H9 (cell line): ENCODE measurements at places on chromosomes 7 and 10.
A peak's percentile ranks its signal among the peaks of the same experiment; 100 is the strongest.

GRCh38 chr10:113178771-113179170 is 228.7 kb downstream of the TCF7L2 start:
- no peak overlapping the region for H3K27ac ChIP-seq
- H3K27me3 ChIP-seq = no peaks in the 10 kb centered on the region
- H3K36me3 ChIP-seq = no peaks in the 10 kb centered on the region
- no peak for DNase-seq

GRCh38 chr10:96955794-96956193 is 123.7 kb downstream of the LCOR start:
- H3K36me3 ChIP-seq = peaks cover 29% of the 10 kb centered on the region
- H3K4me3 ChIP-seq = no peak overlapping the region
- H3K4me1 ChIP-seq = no peaks in the 10 kb centered on the region
- no peak overlapping the region for H3K27ac ChIP-seq
- no peaks in the 10 kb centered on the region for H3K27me3 ChIP-seq

- H3K4me3 ChIP-seq = no peak overlapping the region
- no peak for DNase-seq
- no peak overlapping the region for H3K27ac ChIP-seq
Measured at GRCh38 chr7:91142743-91143142, 121.5 kb upstream of the FZD1 start.

- H3K27ac ChIP-seq = no peak overlapping the region
- H3K36me3 ChIP-seq = no peaks in the 10 kb centered on the region
- DNase-seq = peak; percentile 15
Measured at GRCh38 chr7:44150966-44151941, 10.1 kb upstream of the MYL7 start.

- DNase-seq = no peak
- H3K4me1 ChIP-seq = peaks cover 15% of the 10 kb centered on the region
- no peaks in the 10 kb centered on the region for H3K36me3 ChIP-seq
- no peaks in the 10 kb centered on the region for H3K27me3 ChIP-seq
Measured at GRCh38 chr7:114153700-114154099, 234.9 kb upstream of the PPP1R3A start.

- H3K36me3 ChIP-seq = peaks cover 91% of the 10 kb centered on the region
- no peak overlapping the region for H3K27ac ChIP-seq
- DNase-seq = no peak
- no peaks in the 10 kb centered on the region for H3K4me1 ChIP-seq
Measured at GRCh38 chr10:6228647-6229046, 25.9 kb downstream of the PFKFB3 start.

DNA sequence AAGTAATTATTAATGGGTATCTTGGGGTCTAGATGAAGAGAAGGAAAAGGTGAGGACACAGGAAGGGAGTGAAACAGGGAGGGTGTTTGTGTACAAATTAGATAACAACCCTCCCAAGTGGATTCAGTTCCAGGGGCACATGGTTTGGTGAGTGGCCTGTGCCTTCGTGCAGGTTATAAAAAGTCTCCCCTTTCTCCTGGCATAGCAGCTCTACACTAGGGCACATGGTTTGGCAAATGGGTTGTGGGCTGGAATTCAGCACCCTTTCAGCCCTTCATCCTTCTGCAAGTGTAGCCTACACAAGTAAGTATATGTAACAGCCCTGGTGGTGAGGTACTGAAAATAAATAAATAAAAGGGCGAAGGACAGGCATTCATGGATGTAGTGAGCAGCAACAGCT is 359.4 kb downstream of the AUTS2 start:
- peaks cover 6% of the 10 kb centered on the region; the same call in 1 of the 2 replicates for H3K4me1 ChIP-seq
- no peak overlapping the region for H3K4me3 ChIP-seq
- H3K27ac ChIP-seq = no peak overlapping the region
- H3K36me3 ChIP-seq = no peaks in the 10 kb centered on the region
- no peaks in the 10 kb centered on the region for H3K27me3 ChIP-seq

- peaks cover 4% of the 10 kb centered on the region; the same call in 1 of the 2 replicates for H3K4me1 ChIP-seq
- DNase-seq = no peak
- no peaks in the 10 kb centered on the region for H3K27me3 ChIP-seq
- no peak overlapping the region for H3K27ac ChIP-seq
- H3K4me3 ChIP-seq = no peak overlapping the region
- H3K36me3 ChIP-seq = no peaks in the 10 kb centered on the region
Measured at GRCh38 chr10:69826094-69826493, 24.4 kb downstream of the COL13A1 start.

- no peak overlapping the region for H3K27ac ChIP-seq
- H3K27me3 ChIP-seq = no peaks in the 10 kb centered on the region
- H3K4me3 ChIP-seq = no peak overlapping the region
- no peaks in the 10 kb centered on the region for H3K36me3 ChIP-seq
- no peak for DNase-seq
Measured at GRCh38 chr7:42189535-42189934, 47.5 kb downstream of the GLI3 start.

GRCh38 chr10:104223304-104223703 is 8.9 kb downstream of the CFAP43 start:
- no peaks in the 10 kb centered on the region for H3K27me3 ChIP-seq
- no peaks in the 10 kb centered on the region for H3K36me3 ChIP-seq
- DNase-seq = no peak

GRCh38 chr10:31721096-31721495 is 207.5 kb downstream of the ARHGAP12 start:
- peaks cover 17% of the 10 kb centered on the region for H3K36me3 ChIP-seq
- no peak for DNase-seq
- H3K27me3 ChIP-seq = no peaks in the 10 kb centered on the region
- H3K4me1 ChIP-seq = no peaks in the 10 kb centered on the region
- H3K4me3 ChIP-seq = no peak overlapping the region

GRCh38 chr7:50940621-50941020 is 157.9 kb upstream of the GRB10 start:
- DNase-seq = no peak
- no peaks in the 10 kb centered on the region for H3K4me1 ChIP-seq
- H3K27me3 ChIP-seq = no peaks in the 10 kb centered on the region
- H3K36me3 ChIP-seq = peaks cover 11% of the 10 kb centered on the region

DNA sequence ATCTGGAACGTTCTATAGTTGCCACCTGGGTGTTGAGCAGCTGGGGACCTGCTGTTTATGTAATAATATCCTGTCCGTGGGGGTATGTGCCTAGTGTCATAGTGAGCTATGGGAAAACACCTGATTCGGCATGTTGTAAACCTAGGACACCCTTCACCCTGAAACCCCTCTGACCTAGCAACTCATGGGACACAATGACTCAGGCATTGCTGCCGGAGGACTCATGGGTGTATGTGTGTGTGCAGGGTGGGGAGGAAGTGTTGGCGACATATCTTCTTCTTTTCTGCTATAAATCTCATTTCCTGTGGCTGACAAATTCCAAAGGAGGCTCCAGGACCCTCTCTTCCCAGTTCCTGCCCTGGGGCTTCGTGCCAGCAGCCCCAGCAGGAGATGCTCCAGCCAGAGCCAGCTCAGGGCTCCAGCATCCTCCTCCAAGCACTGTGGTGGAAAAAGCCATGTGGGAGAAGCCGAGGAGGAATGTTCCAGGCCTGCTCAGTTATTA is 77.0 kb upstream of the PODXL start:
- no peaks in the 10 kb centered on the region; the same call in 1 of the 2 replicates for H3K4me1 ChIP-seq
- H3K4me3 ChIP-seq = no peak overlapping the region
- H3K27ac ChIP-seq = no peak overlapping the region
- DNase-seq = no peak
- peaks cover 4% of the 10 kb centered on the region for H3K36me3 ChIP-seq
- peaks cover 2% of the 10 kb centered on the region; the same call in 1 of the 2 replicates for H3K27me3 ChIP-seq

- no peaks in the 10 kb centered on the region for H3K27me3 ChIP-seq
- no peak overlapping the region for H3K27ac ChIP-seq
- no peaks in the 10 kb centered on the region for H3K4me1 ChIP-seq
- no peak overlapping the region for H3K4me3 ChIP-seq
Measured at GRCh38 chr10:121772406-121772805, 155.4 kb downstream of the ATE1 start.

- H3K27ac ChIP-seq = no peak overlapping the region
- no peaks in the 10 kb centered on the region for H3K27me3 ChIP-seq
- H3K36me3 ChIP-seq = no peaks in the 10 kb centered on the region
- DNase-seq = no peak
Measured at GRCh38 chr7:70657571-70657970, 474.4 kb upstream of the GALNT17 start.

DNA sequence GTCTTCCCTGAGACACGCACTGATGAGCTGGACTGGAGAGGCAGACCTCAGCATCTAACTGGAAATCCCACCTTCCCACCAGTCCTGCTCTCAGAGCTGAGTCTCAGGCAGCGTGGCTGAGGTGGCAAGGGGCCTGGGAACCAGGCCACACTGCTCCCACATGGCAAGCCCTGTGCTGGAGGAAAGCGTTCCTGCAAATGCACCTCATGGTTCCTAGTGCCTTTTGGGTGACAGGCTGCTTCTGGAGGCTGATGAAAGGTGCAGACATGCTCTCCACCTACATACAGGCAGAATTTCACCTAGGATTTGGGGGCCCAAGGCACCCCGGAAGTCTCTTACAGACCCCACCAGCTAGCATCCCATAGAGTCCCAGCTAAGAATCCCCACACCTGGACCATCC is 432.9 kb upstream of the FOXK1 start:
- H3K36me3 ChIP-seq = peaks cover 7% of the 10 kb centered on the region; the same call in 1 of the 2 replicates
- no peaks in the 10 kb centered on the region for H3K27me3 ChIP-seq
- DNase-seq = no peak
- no peaks in the 10 kb centered on the region; the same call in 1 of the 2 replicates for H3K4me1 ChIP-seq
- H3K27ac ChIP-seq = no peak overlapping the region

- DNase-seq = no peak
- H3K27ac ChIP-seq = peak overlapping the region; percentile 74
- H3K4me1 ChIP-seq = peaks cover 2% of the 10 kb centered on the region; the same call in 1 of the 2 replicates
- H3K4me3 ChIP-seq = no peak overlapping the region
- no peaks in the 10 kb centered on the region for H3K36me3 ChIP-seq
Measured at GRCh38 chr7:121796936-121797656, 75.9 kb upstream of the PTPRZ1 start.

DNA sequence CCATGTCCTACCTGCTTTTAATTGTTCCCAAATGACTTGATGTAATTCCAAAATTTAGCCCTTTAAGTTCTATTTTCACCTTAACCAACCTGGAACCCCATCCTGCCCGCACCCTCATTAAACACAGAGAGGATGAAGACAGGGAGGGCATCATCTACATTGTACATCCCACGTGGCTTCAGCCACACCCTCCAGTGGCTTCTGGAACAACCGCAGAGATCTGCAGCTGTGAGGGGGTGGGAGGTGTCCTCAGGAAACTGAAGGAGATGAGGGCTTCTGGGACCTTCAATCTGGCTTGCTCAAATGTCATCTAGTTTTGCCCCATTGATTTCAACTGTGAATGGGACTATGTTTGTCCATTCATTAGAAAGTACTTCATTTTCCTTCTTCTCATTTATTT is 39.0 kb downstream of the AKR1B1 start:
- no peak overlapping the region for H3K27ac ChIP-seq
- DNase-seq = no peak
- H3K36me3 ChIP-seq = no peaks in the 10 kb centered on the region
- H3K4me1 ChIP-seq = no peaks in the 10 kb centered on the region
- no peak overlapping the region for H3K4me3 ChIP-seq
- no peaks in the 10 kb centered on the region for H3K27me3 ChIP-seq

DNA sequence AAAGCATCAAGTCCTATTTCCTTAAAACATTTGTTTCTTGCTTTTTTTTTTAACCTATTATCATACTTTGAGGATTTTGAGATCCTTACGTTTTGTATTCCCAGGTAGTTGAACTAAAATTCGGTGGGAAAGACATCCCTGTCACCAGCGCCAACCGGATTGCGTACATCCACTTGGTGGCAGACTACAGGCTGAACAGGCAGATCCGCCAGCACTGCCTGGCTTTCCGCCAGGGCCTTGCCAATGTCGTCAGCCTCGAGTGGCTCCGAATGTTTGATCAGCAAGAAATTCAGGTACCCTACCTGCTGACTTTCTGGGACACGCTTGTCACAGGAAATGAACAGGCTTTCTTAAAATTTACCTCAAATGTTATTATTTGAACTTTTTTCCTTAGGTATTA is 83.0 kb upstream of the DNAJB6 start:
- peaks cover 32% of the 10 kb centered on the region for H3K36me3 ChIP-seq
- no peak for DNase-seq
- no peaks in the 10 kb centered on the region for H3K4me1 ChIP-seq
- H3K27me3 ChIP-seq = no peaks in the 10 kb centered on the region
- H3K4me3 ChIP-seq = no peak overlapping the region

DNA sequence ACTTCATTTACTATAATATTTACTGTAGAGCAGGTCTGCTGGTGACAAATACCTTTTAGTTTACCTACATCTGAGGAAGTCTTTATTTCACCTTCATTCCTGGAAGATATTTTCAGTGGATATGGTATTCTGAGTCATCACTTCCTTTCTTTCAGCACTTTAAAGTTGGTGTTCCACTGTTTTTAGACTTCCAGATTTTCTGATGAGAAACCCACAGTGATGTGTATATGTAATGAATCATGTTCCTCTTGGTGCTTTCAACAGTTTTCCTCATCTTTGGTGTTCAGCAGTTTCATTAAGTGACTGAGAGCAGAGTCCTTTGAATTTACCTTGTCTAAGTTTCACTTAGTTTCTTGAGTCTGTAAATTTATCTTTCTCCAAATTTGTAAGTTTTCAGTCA is 36.4 kb downstream of the COPG2 start:
- DNase-seq = no peak
- H3K4me3 ChIP-seq = no peak overlapping the region
- H3K27me3 ChIP-seq = no peaks in the 10 kb centered on the region
- H3K36me3 ChIP-seq = peaks cover 40% of the 10 kb centered on the region
- no peak overlapping the region for H3K27ac ChIP-seq

DNA sequence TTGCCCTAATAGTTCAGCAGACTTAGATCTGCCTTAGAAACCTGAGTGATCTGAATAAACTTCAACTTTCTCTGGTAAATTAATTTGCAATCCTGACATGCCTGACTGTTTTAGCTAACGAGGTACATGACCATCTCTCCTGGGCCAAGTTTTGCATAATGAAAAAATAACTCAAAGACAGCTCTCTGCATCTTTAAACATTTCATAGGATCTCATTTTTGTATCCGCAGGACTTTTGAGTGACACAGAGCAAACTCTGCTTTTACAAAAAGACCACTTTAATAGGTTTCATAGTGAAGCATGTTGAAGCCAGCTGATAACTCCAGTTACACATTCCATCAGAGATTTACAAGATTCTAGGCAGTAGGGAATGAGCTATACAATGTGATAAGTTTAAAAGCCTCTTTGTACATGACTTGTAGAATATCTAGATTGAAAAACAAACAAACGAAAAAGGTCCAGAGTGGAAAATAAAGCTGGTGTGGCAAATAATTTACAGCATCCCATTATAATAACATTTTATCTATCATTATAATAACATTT is 2.1 kb downstream of the PRKG1 start:
- H3K36me3 ChIP-seq = no peaks in the 10 kb centered on the region; the same call in 2 of the 3 replicates
- H3K4me1 ChIP-seq = peaks cover 16% of the 10 kb centered on the region
- no peaks in the 10 kb centered on the region; the same call in 1 of the 2 replicates for H3K27me3 ChIP-seq
- H3K27ac ChIP-seq = no peak overlapping the region
- peak overlapping the region; percentile 28 for H3K4me3 ChIP-seq

- H3K27me3 ChIP-seq = no peaks in the 10 kb centered on the region
- no peak for DNase-seq
- H3K27ac ChIP-seq = no peak overlapping the region
- peaks cover 11% of the 10 kb centered on the region for H3K36me3 ChIP-seq
- no peaks in the 10 kb centered on the region for H3K4me1 ChIP-seq
- no peak overlapping the region for H3K4me3 ChIP-seq
Measured at GRCh38 chr10:92479547-92479946, 94.3 kb downstream of the IDE start.

- peaks cover 7% of the 10 kb centered on the region; the same call in 1 of the 2 replicates for H3K4me1 ChIP-seq
- H3K36me3 ChIP-seq = no peaks in the 10 kb centered on the region
- H3K27me3 ChIP-seq = no peaks in the 10 kb centered on the region
Measured at GRCh38 chr10:29646238-29646902, 11.6 kb upstream of the SVIL start.

- H3K27ac ChIP-seq = no peak overlapping the region
- no peak overlapping the region for H3K4me3 ChIP-seq
- no peaks in the 10 kb centered on the region; the same call in 1 of the 2 replicates for H3K4me1 ChIP-seq
- no peak for DNase-seq
- no peaks in the 10 kb centered on the region for H3K27me3 ChIP-seq
Measured at GRCh38 chr10:12332572-12333379, 16.6 kb upstream of the CAMK1D start.
